Hematopoietic multipotent progenitor cell treated with erythropoietin and hydrocortisone succinate and interleukin-3 and kit ligand, for 8 days (in vitro differentiated cells): ENCODE measurements at places on chromosomes 1 and 21.

- DNase-seq: no peak
Observed at GRCh38 chr1:171590022-171590421, 32.0 kb upstream of the MYOCOS start.

GRCh38 chr1:55527831-55528230, 312.7 kb upstream of the USP24 start:
- no peak for DNase-seq

DNA sequence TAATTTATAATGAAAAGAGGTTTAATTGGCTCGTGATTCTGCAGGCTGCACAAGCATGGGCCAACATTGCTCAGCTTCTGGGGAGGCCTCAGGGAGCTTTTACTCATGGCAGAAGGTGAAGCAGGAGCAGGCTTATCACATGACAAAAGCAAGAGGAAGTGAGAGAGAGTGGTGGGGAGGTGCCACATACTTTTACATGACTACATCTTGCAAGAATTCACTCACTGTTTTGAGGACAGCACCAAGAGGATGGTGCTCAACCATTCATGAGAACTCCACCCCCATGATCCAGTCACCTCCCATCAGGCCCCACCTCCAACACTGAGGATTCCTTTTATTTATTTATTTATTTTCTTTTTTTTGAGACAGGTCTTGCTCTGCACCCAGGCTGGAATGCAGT, 5.5 kb upstream of the PLEKHM2 start:
- DNase-seq: peak; percentile 42

DNA sequence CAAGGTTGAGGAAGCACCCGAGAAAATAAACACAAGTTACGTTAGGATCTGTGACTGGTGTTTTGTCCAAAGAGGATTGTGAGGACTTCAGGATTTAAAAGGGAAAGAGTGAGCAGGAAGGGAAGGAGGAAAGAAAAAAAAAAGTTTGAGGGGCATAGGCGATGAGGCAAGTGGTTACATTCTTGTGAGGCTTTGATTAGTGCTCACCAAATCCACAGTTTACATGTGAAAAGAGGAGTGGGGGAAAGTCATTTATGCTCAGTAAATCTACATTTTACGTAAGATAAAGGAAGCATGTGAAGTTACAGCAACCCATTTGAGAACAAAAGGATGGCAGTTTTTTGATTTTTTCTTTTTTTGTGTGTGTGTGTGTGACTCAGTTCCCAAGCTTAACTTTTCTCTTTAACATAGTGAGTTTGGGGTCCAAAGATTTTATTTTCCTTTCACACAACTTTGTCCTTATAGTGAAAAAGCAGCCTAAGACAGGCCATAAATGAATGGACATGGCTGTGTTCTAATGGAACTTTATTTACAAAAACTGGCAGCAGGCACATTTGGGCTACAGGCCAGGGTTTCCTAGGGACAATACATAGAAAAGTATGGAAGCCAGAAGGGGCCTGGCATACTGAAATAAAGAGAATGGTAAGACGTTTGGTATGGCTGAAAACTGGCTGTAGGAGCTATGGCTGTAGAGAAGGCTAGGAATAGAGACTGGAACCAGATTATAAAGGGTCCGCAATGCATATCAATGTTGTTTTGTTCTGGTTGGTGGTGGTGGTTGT, 121.7 kb downstream of the FGGY start:
- DNase-seq: no peak

DNA sequence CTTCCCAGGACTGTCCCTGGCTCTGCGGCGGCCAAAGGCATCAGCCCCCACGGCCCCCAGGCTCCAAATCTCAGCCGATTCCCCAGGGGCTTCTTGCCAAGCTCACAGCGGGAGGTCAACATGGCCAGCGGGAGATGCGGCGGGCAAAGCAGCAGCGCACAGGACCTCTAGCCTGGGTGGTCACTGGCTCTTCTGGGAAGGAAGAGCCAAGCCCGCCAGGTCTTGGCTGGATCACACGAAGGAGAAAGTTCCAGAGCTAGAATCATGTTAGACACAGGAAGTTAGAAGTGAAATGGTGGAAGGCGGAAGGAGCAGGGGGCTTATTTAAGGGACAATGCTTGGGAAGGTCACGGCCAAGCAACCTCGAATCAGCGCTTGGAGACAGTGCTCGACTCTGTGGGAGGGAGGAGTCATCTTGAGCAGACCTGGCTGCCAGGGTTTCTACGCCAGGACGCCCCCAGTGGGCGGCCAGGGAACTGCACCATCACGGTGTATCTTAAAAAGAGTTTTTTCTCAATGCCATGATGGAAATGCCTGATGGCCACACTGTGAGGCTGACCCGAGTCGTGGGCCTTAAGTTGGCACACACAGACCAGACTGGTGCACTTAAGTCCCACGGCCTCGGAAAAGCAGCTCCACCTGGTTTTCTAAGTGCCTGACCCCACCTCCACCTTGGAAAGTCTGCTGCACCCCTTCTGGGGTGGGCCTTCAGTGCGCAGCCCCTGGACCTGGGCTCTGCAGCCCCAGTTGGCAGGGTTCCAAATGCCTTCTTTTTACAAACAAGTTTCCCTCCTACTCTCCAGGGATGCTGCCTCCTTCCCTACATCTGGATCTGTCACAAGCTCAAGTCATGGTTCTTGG, 29.3 kb downstream of the SLC66A1 start:
- DNase-seq: peak; percentile 71

- no peak for DNase-seq
Observed at GRCh38 chr1:161404051-161404597, 36.4 kb upstream of the CFAP126 start.

- no peak for DNase-seq
Observed at GRCh38 chr1:25914074-25914995, 8.1 kb upstream of the STMN1 start.

GRCh38 chr1:147413110-147413605, 128.1 kb upstream of the BCL9 start:
- DNase-seq: no peak

GRCh38 chr1:193856261-193856660, 669.8 kb upstream of the B3GALT2 start:
- DNase-seq: no peak

DNA sequence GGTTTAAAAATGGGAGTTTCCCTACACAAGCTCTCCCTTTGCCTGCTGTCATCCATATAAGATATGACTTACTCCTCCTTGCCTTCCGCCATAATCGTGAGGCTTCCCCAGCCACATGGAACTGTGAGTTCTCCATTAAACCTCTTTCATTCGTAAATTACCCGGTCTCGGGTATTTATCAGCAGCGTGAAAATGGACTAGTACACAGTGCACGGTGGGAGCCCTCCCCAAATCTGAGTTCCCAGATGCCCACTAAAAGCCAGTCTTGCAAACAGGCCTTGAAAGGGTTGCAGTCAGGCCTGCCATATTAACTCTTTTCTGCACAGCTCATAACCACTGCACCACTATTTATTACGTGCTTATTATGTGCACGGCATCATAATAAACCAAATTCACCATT, 400.9 kb downstream of the PRDM2 start:
- DNase-seq: no peak

GRCh38 chr1:204075139-204075521, 2.2 kb downstream of the SOX13 start:
- DNase-seq: no peak

DNA sequence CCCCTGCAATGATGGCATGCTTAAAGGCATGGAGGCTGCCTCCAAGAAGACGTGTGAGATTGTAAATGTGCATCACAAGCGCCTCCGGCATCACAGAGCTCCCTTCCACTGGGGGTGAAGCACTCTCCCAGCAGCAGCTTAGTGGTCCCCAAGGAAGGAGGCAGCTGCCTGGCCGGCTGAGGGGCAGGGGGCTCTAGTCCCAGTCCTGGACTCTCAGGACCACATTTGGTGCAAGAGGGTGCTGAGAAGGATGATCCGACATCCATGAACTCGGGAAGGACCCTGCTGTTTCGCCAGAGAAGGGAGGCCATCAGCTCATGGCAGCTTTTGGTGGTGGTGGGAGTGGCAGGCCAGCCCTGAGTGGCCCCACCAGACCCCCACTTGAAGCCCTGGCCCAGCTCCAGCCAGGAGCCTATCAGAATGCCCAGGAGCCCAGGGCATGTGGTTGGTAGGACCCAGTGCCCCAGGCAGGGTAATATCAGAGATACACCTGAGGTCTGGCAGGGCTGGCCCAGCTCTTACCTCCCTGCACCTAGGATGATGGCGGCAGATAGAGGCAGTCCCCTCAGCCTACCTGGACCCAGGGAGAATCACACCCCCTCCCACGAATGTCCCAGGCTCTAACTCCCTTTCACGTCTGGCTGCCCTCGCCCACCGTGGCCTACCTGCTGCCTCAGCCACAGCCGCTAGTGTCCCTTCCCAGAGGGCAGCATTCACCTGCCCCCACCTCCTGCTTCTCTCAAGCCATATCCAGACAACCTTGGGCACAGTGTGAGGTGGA, 2.4 kb upstream of the WNT9A start:
- no peak for DNase-seq

DNA sequence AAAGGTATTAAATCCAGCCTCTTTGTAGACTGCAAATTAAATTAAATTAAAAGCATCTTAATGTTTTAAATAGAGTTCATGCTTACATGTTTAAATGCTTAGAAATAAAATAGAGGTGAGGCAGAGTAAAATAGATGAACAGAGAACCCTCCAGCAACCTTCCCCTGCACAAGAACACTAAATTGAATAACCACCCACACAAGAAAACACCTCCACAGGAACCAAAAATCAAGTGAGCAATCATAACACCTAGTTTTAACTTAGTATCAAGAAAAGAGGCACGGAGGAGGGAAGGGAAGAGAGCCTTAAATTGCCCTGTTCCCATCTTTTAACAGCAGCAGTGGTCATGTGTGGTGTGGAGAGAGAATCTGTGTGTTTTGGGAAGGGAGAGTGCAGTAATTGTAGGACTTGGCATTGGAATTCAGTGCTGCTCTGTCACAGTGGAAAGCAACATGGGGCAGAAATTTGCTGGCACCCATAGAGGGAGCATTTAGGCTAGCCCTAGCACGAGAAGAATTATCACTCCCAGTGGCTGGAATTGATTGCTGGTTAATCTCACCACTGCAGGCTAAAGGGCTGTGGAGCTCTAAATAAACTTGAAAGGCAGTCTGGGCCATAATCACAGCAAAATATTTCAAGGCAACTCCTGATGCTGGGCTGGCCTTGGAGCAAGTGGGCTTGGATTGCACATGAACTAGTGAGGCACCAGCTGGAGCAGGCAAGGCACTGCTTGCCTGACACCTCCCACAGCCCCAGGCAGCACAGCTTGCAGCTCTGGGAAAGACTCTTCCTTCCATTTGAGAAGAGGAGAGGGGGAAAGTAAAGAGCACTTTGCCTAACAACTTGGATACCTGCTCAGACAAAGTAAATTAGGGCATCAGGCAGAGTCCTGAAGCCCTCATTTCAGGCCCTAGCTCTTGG, 1478.8 kb downstream of the NCAM2 start:
- no peak for DNase-seq

DNA sequence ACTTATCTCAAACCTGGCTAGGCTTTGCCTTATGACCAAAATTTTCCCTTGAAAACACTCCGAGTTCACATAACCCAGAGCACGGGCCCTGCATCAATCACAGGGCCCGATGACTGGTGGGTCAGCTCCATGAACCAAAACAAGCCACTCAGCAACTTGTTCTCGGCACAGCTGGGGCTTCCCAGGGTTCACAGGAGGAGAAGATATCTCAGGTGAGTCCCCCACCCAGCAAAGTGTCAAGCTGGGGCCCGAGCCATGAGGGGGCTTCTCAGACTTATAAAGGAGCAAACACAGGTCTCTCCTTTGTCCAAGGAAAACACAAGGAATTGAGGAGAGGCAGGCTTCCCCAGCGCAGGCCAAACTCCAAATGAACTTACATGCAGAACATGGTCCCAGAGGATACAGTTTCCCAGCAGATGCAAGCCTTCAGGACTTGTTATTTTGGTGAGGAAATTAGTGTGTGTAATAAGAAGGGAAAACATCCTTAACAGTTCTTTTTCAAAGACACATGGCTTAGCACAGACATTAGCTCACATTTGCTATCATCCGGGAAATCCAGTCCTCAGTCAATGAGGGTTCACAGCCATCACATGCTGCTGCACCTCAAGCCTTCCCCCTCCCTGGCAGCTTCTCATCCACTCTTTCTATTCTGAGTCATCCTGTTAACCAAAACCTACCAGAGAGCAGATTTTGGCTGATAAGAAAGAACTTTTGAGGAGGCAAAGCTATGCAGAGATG, 98.1 kb upstream of the NFIA start:
- DNase-seq: no peak

DNA sequence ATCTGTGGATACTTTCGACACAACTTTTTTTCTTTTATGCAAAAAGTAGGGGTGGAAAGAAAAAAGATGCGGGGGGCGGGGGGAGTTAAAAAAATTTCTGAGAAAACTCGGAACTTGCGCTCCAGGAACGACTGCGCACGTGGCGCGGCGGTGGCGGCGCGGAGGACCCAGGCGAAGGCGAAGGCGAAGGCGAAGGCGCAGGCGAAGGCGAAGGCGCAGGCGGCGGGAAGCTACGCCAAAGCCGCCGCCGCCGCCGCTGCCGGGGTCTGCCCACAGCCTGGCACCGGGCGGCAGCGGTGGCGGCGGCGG, 208 bp upstream of the BARHL2 start:
- DNase-seq: no peak

- DNase-seq: no peak
Observed at GRCh38 chr21:28639737-28640136, 352.9 kb downstream of the LTN1 start.

GRCh38 chr1:69438056-69438795, 129.5 kb upstream of the LRRC7 start:
- no peak for DNase-seq

DNA sequence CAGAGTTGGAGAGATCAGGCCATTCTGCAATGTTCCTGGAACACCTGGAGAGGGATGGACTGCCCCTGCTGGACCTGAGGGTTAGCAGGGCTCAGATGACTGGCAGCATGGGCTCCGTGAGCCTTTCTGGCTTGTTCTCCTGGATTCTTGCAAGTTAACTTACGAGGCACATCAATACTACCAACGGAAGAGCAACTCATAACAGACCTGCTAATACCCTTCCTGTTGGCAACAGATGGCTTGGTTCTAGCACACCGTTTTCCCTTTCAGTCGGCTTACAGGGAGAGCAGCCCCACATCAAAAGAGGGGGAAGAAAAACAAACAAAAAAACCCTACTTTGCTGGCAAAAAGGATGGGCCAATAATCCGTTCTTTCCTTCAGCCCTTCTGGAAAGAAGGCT, 47.9 kb downstream of the SLC66A1 start:
- DNase-seq: no peak

- no peak for DNase-seq
Observed at GRCh38 chr1:229119876-229120275, 151.0 kb upstream of the RAB4A start.

DNA sequence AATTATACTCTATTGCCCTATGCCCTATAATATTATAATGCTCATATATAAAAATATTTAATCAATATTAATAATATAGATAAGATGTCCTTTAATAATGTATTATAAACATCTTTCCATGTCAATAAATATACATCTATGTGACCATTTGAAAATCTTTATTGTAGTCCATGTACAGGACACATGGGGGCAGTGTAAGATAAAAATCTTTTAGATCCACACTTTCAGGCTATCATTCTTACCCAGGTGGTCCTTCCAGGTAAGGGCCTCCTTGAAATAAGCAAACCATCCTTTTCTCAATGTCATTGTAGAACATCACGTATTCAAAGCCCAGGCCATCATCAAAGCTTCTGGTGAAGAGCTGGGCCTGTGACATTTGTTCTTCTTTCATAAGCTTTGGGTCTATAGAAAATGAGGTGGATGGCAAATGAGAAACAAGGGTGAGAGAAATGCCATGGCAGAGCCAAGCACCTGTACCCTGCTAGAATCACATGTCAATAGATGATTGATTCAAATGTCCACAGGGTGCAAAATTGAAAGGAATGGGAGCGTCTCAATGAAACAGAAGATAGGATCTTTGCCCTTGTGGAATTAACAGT, 20.2 kb downstream of the THEM4 start:
- DNase-seq: peak; percentile 19

GRCh38 chr1:58030456-58030855, 516.1 kb downstream of the OMA1 start:
- DNase-seq: no peak
